ENCODE measurements at places on chromosomes 11 and 22.

GRCh38 chr11:76831686-76832310 is 28.9 kb upstream of the ACER3 start:
- DNase-seq, result no peak

GRCh38 chr22:45910928-45911467 is 66.0 kb downstream of the WNT7B start:
- DNase-seq, result no peak

GRCh38 chr22:30420347-30421125 is 5.0 kb upstream of the MTFP1 start:
- DNase-seq, result no peak

DNA sequence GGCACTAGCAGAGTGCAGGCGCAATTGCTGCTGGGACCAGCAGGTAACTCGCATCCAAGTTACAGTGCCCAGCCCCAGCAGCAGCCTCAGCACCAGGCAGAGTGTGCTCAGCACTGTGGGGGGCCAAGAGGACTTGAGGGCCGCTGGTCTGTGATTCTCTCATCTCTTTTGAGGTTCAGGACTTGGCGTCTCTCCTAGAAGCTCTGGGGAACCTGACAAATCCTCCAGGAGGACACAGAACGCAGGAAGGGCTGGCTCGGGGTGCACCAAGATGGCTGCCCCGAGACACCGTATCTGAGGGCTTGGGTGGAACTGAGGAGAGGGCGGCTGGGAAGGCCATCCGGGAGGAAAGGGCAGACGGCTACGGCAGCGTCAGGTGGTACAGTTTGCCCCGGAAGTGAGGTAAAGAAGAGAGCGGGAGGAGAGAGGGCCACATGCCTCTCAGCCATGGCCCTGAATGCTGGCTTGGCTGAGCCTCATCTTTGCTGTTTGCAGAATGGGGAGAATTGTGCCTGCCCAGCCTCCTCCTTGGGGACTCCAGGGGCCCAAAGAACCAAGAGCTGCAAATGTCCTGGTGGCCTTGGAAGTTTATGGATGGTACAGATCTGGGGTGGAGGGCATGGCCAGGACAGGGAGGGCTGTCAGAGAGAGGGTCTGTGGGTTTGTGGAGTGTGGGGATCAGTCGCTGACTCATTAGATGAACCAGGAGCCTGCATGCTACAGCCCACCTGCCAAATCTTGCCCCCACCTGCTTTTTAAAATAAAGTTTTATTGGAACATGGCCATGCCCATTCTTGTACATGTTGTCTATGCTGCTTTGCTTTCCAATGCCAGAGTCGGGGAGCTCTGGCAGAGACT is 78.0 kb downstream of the MYEOV start:
- no peak for DNase-seq

DNA sequence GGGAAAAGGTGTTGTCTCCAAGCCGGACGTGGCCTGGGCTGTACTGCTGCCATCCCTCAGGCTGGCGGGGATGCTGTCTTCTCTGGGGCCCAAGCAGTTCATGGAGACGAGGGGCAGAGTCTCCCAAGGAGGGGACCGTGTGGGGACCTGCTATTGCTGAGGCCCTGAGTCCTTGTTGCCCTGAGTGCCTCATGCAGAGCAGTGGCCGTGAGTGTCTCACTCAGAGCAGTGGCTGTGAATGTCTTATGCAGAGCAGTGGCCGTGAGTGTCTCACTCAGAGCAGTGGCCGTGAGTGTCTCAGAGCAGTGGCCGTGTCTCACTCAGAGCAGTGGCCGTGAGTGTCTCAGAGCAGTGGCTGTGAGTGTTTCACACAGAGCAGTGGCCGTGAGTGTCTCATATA is 54.7 kb downstream of the GRAMD4 start:
- DNase-seq, result no peak

- DNase-seq, result no peak
Observed at GRCh38 chr11:77512092-77512491, 38.2 kb upstream of the PAK1 start.

GRCh38 chr22:43376765-43377547 is 33.8 kb upstream of the SCUBE1 start:
- DNase-seq, result no peak

DNA sequence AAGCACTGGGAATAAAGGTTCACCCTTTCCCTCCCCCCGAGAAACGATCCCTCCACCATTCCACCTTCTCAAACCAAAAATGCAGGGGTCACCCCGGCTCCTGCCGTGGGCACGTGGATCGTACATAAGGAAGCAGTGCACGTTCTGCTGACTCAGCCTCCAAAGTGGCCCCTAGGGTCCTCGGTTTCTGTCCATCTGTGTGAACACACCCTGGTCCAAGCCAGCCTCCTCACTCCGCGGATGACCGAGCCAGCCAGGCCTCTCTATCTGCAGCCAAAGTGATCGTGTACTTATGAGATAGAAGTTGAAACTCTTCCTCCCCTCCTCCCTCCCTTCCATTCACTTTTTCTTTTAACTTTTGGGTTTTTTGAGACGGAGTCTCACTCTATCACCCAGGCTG is 16.2 kb downstream of the C11orf24 start:
- DNase-seq, result no peak

DNA sequence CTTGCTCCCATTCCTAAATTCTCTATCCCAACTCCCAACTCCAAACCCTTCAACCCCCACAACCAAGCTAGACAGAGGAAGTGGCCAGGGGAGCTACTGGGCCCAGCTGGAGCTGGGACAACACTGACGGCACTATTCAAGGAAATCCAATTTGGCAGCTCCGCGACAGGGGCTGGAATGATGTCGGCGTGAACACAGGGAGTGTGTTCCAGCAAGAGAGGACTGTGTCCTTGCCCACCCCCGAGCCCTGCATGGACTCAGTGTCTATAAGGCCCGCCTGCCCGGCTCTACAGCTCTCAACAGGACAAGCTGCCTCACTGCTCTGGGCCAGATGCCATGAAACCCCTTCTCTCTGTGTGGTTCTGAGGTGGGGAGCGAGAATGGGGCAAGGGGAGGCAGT is 11.3 kb downstream of the PCSK7 start:
- no peak for DNase-seq

- no peak for DNase-seq
Observed at GRCh38 chr11:89267660-89268302, 90.1 kb downstream of the TYR start.

DNA sequence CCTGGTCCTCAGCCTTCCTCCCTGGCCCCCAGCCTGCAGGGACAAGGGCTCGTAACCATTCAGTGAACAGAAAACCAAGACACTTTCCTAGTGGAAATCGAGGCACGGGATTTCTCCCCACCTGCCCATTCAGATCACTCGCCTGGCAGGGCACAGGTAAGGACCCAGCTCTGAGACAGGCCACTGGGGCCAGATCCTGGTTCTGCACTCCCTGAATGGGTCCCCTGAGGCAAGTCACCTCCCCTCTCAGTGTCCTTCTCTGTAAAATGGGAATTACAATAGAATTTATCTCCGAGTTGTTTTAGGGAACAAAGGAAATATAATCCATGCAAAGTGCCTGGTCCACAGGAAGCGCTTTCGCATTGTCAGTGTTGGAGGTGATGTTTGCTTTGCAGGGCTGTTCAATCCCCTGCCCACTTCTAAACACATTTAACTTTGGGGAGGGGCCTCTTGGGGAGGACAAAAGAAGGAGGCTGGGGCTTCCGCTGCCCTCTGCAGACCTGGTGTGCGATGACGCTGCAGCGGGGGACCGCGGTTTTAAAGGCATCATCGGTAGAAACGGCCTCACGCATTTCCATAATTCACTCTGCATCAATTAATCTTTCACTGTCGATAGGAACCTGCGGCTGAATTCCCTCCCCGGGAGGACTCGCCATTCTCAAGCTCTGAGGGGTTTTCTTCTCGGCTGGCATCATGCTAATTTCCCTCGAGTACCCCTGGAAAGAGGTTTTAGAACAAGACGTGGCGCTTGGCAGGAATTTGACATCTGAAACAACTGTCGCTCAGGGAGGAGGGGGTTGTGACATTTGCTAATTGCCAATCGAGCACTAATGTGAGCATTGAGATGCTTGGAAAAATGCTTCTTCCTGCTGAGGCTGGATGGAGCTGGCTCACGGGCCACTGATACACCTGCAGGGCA is 70.4 kb upstream of the FGF3 start:
- DNase-seq, result no peak

GRCh38 chr11:76265771-76266241 is 59.5 kb upstream of the WNT11 start:
- no peak for DNase-seq

GRCh38 chr11:10777806-10778205 is 26.8 kb downstream of the CTR9 start:
- DNase-seq, result no peak

GRCh38 chr11:101563166-101563565 is 20.6 kb downstream of the TRPC6 start:
- DNase-seq, result no peak

DNA sequence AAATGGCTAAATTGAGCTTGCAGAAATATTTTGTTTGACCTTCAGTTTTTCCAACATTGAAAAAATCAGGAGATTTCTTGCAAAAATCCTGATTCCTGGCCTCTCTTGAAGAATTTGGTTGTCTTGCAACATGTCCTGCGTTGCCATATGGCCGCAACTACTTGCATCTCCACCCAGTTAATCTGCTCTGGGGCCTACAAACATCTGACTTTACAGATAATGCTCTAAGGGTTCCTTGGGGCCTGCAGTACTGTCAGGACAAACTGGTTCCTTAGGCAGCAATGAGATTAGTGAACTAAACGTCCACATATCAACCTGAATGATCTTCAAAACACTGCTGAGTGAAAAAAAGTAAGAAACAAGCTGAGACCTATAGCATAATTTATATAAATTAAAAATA is 36.6 kb upstream of the FEZ1 start:
- DNase-seq, result no peak

- DNase-seq, result no peak
Observed at GRCh38 chr22:27761000-27761399, 40.6 kb downstream of the MN1 start.

- DNase-seq, result no peak
Observed at GRCh38 chr11:39221550-39222138, 2237.8 kb downstream of the LRRC4C start.

Measured in epithelial cell of prostate (primary cell).